Suprapubic skin (tissue), 4 donors: ENCODE measurements at places on chromosomes 1 and 21.

GRCh38 chr1:63753591-63753990 is 20.2 kb upstream of the ROR1 start:
- no peak for DNase-seq

GRCh38 chr1:58804853-58805565 is 21.2 kb upstream of the JUN start:
- no peak for DNase-seq

GRCh38 chr1:246608616-246609376 is 42.5 kb downstream of the CNST start:
- no peak for DNase-seq

DNA sequence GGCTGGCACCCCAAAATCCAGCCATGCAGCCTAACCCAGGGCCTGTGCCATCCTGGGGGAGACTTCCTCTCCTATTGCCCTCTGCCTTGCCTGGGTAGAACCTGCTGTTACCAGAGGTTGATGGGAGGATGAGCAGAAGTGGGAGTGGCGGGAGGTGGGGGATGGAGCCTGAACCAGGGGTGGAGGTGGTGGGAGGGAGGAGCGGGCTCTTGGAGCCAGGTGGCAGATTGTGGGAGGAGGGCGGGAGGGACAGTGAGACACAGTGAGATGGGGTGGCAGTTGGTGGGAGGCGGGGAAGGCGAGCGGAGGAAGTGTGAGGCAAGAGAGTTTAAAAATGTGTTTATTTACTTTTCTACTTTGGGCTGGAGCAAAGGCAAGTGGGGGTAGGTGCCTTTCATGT is 87.3 kb downstream of the KCNJ6 start:
- no peak for DNase-seq

DNA sequence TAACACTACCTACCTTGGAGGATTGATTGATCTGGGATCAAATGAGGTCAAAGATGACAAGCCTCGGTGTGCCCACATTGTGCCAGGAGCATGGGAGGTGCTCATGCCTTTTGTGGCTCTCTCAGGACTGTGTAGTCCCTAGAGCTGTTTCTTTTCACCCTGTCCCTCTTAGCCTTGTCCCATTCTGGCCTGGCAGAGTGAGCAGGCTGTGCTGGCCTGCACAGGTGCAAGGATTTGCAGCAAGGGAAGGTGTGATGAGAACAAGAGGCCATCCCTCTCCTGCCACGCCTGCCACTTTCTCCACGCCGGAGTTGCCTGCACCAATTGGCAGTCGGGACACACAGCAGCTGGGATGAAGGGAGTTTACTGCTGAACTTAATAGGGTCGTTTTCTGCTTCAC is 410.6 kb upstream of the VAMP3 start:
- DNase-seq: no peak

DNA sequence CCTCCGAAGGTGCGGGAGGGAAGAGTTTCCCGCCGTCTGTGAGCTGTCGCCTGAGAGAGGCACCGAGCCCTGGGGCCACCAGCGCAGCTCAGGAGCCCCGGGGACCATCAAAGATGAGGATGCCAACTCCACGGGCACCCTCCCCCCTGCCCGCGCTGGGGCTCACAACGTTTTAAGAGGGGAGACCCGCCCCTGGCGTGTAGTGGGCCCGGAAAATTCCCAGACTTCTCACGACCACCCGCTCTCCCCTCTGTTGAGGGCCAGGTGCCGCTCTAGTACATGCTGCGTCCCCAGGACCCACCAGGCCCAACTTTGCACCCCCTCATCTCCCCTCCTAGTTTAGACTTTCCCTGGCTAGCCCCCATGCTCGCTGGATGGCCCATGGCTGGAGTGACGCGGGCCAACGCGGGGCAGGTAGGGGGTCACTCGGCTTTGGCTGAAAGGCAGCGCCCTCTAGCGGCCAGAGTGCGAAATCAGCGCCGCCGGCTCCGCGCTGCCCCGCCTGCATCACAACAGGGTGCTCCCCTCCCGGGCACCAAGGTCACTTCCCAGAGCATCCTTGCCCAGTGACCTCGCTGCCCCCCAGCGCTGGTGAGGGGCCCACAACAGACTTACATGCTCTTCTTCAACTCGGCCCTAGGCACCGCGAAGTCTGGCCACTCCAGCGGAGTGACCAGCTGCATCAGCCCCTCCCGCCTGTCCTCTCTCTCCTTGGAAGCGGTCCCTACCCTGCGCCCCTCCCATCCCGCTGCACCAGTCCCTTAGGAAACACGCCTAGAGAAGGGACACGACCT is 1.8 kb downstream of the CD160 start:
- peak; percentile 82 for DNase-seq

DNA sequence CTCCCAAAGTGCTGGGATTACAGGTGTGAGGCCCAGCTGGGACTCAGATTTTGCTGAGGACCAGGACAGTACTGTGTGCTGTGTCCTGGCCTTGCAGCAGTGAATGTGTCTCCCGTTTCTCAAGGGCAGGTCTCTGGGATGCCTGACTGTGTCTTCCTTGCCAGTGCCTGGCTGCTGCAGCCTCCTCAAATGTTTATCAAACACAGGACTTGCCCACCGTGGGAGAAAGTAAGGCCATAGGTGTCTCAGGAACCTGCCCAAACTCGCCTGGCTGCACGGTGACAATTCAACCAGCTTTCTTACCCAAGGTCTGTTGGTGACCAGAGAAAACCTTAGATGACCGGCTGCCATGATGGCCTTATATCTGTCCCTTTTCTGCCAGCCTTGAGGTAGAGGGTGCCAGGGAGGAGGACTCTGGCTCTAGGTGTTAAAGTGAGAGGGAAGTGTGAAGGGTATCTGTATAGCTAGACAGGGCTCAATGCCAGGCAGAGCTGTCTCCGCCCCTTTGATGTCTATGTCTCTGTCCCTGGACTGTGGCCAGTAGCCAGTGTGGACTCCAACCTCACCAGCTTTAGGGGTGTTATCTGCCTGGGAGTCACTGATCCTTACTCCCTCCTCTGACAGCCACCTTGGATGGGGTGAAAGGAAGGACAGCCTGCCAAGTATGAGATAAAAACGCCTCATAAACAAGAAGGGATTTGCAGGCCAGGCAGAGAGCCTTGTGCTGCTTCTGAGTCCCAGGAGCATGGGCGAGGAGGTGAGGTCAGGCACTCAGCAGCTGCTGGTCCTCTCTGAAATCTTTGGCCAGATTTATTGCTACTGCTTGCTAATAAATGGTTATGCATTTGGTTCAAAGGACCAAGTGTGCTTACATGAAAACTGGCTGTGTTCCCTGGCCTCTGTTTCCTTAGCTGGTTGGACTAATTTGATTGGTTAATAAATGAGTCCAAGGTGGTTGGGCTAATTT is 22.3 kb downstream of the IL6R start:
- DNase-seq: no peak

GRCh38 chr1:194184974-194185373 is 998.6 kb upstream of the B3GALT2 start:
- DNase-seq: no peak

DNA sequence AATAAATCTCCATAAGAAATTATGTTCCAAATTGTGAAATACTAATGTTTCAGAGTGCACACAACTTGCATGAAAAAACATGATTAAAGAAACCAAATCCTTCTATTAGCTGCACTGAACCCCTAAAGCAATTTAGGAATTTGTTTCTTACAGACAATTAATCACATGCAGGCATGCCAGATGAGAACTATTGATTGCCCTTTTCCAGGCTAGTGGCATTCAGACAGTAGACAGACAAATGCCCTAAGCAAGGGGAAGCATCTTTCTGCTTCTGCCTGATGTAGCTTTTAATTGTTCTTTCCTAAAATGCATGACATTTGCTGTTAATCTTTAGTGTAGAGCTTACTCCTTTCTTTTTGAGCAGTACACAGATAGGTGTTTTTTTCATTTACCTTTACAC is 229.5 kb downstream of the DPYD start:
- DNase-seq: no peak
